HEK293T (cell line): ENCODE measurements at places on chromosomes 7 and 10.

DNA sequence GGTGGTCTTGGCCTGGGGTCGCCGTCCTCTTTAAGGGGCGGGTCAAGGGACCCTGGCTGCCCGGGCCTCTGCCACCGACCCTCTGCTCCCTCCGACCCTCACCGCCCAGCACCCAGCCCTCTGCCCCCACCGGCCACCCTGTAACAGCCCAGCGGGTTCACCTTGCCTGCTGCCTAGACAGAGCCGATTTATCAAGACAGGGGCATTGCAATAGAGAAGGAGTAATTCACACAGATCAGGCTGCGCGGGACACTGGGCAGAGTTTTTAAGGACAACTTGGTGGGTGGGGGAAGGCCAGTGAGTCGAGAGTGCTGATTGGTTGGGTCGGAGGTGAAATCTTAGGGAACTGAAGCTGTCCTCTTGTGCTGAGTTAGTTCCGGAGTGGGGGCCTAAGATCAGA lies 779 bp upstream of the ADCK2 start:
- no peak for DNase-seq

DNA sequence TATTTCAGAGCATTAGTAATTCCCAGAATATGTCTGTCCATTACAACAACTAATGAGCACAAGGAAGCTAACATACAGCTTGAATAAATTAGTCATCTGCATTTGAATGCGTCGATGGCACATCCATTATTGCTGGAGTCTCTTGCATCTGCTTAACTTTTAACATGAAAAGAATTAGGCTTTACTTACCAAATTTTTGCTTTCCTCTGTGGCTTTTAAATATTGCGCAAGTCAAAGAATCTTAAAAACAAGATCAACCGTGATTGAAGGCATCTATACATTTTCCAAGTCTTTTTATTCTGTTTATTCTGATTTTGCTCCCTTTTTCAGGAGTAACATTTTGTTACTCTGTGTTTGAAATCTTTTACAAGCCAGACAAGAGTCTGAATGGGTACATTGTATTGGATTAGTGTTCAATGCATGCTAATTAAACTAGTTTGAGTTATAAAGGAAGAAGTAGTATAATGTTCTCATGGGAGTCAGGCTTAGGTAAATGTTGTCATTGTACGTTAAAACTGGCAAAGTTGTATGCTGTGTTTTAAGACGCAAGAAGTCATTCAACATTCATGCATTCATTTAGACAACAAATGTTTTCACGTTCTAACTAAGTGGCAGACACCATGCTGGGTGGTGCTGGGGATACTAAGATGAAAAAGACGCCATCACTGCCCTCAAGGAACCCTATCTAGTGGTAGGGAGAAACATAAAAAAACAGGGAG lies 4.0 kb upstream of the CACNB2 start:
- no peak for DNase-seq

- DNase-seq: no peak
Measured at GRCh38 chr7:85016286-85016685, 170.6 kb downstream of the SEMA3D start.

- DNase-seq: no peak
Measured at GRCh38 chr7:23205909-23206767, 24.3 kb downstream of the NUP42 start.

DNA sequence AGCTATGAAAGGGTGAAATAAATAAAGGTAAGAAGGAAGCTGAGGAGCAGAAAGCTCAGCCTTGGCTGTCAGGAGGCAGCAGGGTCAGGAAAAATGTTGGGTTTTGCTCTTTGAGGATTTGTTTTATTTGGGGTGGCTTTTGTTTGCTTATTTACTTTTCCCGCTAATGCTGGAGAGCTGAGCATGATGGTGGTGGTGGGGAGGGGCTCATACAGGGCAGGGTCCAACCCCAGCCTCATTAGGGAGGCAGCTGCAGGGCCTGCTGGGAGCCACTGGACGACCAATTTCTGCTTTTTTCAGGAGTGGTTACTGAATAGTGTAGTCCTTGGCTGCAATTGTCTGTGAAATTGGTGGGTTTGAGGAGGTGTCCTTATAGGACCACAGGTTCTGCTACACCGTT lies 36.3 kb downstream of the CCM2 start:
- no peak for DNase-seq

DNA sequence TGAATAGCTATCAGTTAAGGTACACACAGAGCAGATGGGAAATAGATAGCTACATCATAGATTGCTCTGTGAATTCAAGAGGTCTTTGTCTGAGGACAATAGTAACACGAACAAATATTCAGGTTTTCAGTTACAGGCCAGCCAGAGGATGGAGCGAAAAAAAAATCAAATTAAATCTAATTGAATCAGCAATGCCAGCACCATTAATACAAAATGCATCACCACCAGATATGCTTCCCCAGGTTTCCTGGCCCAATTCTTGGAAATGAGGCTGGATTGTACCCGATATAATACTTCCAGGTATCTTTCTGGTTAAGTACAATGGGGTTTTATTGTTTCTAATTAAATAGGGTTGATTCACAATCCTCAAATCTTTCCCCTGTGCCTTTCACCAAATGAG lies 975.8 kb upstream of the AUTS2 start:
- DNase-seq: no peak

DNA sequence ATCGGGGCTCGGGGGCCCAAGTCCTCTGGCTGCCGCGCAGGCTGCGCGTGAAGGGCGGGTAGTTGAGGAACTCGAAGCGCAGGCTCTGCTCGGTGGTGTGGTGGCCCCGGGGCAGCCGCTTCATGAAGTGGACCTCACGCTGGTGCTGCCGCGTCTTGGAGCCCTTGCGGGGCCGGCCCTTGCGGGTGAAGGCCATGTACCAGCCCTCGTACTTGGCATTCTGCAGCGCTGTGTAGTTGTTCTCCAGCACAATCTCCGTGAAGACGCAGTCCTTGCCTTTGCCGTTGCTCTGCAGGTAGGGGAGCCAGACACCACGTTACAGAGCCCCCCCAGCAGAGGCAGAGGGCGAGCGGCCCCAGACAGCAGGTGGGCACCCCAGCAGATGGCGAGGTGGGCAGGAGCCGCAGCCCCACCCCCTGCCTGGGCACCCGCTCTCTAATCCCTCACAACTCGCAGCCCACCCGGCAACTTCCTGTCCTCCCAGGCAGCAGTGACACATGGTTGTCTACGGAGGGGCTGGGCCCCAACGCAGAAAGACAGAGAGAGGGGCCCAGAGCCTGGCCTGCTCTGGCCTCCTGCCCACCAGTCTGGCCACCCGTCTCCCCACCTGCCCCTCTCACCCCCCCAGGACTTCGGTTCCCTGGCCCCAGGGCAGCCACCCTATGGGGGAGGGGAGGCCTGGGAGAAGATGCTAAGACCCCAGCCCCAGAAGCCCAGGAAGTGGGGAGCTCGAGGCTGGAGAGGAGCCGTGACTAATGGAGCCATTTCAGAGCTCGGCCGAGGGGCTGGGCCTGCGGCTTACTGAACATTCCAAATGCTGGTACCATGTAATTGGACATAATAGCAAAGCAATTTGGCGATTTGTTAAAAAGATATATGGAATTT lies 5.3 kb downstream of the FGF8 start:
- no peak for DNase-seq

DNA sequence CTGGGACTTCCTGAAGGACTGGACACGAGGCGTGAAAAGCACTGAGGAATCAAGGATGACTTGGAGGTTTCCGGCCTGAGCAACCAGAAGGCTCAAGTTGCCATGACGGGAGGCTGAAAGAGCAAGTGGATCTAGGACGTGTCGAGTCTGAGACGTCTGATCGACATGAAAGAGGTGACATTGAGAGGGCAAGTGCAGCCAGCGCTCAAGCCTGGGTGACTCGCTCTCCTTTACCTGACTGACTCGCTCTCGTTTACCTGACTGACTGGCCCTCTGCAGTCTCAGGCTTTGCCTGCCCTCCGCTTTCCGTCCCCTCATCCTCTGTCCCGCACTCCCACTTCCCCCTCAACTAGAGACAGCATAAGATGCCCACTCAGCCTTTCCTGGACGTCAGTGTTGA lies 202.6 kb upstream of the FRMD4A start:
- no peak for DNase-seq

DNA sequence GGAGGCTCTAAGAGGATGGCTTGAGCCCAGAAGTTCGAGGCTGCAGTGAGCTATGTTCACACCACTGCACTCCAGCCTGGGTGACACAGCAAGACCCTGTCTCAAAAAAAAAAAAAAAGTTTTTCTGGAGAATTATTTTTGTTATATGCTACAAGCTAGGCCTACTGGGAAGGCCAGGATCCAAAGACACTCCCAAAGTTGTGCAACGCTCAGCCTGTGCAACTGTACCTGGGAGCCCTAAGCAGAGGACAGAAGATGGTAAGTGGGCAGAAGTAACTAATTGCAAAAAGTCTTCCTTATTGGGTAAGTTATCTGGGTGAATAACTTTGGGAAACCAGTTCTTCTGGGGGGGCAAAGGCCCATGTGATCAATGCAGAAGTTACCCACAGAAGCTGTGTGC lies 17.3 kb downstream of the HIP1 start:
- no peak for DNase-seq

DNA sequence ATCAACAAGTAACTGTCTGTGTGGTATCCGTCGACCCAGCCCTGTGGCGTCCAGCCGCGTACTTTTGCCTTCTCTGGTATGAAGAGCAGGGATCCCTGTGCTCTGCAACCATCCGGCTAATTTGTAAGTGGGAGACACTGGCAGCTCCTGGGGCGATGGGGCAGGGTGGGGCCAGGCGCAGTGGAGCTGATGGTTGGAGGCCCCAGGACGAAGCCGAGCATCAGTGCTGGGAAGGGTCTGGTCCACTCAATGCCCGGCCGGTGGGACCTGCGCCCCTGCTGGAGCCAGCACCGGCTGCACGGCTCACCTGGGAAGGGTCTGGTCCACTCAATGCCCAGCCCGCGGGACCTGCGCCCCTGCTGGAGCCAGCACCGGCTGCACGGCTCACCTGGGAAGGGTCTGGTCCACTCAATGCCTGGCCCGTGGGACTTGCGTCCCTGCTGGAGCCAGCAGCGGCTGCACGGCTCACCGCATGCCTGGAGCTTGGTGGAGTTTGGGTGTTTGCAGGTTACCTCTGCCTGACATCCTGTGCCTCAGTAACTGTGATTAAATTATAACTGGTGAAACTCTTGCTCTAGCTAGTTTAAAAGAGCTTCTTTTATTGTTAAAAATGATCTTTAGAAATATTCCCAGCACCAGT lies 96.1 kb downstream of the NKX6-2 start:
- no peak for DNase-seq

DNA sequence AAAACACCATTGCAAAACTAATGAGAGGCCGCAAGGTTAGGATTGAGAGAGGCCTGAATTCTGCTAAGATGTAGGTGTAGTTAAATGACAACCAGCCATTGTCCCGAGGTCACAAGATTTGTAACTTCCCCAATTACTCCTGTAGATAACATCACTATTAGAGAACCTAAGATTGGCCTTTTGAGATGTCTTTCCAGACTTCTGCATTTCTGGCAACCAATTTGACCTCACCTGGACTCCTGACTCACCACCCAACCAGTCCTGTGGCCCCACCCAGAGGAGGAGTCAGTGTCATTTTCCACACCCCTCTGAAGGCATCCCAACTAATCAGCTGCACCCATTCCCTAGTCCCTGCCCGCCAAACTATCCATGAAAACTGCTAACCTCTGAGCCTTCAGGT lies 115.7 kb downstream of the PRKAG2 start:
- DNase-seq: no peak

DNA sequence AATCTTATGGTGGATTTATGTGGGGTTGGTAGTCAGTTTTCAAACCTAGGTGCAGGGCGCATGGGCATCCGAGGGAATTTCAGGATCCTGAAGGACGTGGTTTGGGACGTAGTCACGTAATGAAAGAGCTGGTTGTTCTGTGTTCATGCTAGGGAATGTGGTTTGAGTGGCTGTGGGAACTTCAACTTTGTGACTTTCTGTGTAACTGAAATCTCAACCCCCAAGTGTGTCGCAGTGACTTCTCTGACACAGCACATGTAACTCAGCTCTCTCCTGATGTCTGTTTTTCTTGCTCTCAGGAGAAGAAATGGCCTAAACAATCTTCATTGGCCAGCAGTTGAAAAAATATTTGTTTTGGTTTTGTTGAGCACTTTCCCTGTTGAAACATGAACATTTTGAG lies 199.0 kb downstream of the PTEN start:
- DNase-seq: no peak

DNA sequence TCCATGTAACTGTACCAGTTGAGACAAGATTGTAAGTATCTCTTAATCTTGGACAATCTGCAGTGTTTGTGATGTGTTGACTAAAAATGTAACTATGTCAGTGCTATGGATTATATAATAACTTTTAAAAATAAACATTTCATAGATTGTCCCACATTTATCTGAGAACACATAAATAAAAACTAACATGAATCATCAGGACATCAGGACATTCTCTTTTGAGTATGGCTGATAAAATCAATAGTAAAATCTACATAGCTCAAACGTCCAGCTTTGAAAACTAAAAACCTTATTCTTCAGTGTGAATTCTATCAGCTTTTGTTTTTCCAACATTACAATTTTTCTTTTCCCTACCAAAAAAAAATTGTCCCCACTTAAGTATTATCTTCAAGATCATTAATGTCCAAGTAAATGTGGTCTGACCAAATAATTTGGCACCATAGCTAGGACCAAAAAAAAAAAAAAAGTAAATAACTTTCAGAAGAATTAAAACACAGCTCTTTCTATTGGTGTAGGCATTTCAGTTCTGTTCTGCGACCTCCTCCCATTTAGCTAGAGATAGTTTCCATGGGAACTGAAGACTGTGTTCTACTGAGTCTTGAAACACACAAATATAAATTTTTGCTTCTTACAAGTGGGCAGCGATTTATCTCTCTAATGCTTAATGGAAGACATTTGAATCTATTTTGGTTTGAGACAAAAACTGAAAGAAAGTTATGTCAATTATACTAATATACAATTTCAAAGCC lies 123.0 kb upstream of the SGCE start:
- DNase-seq: no peak

GRCh38 chr7:610531-611280 lies 91.1 kb upstream of the PDGFA start:
- no peak for DNase-seq

DNA sequence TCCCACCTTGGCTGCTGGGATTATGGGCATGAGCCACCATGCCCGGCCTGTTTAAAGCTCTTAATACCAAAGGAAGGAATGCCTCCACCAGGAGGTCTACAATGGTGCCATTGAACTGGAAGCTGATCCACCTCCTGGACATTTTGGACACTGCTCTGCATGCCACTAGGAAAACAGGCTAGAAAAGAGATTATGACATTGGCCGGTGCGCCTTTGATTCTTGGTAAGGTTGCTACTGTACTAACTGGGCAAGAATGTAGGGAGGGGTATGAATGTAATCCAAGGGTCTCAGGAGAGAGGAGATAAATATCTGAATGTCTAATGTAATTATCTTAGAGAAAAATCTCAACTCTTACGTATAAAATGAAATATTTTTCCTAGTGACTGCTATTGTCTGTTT lies 21.7 kb upstream of the TSGA13 start:
- no peak for DNase-seq

DNA sequence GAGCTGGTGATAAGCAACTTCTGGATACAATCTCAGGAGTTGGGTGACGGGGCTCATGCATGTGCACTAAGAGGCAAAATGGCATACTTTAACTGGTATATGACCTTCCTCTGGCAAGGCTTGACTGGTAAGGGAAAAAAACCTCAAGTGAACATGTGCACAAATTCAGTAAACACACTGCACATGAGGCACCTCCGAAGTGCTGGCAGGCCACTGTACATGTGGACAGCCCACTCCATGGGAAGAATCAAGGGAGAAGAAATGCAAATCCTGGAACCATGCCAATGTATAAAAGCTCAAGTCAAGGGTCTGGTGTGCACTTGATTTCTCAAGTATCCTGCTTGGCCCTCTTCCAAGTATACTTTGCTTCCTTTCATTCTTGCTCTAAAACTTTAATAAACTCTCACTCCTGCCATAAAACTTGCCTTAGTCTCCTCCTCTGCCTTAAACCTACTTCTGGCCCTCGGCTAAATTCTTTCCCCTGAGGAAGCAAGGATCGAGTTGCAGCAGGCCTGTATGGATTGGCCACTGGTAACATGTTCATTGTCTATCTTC lies 167.2 kb downstream of the RAMP3 start:
- no peak for DNase-seq
